Activated CD4-positive, alpha-beta T cell treated with anti-CD3 and anti-CD28 coated beads, Interleukin-2, amount 10 ng/mL, durations not matched to agents 7 days and 5 days (primary cell): ENCODE measurements at places on chromosomes 5 and 9. TPM values are rescaled to one million over a fixed set of nuclear protein-coding genes. Genes with fewer than 3 reads are reported as not detected.
A peak's percentile ranks its signal among the peaks of the same experiment; 100 is the strongest.

DNA sequence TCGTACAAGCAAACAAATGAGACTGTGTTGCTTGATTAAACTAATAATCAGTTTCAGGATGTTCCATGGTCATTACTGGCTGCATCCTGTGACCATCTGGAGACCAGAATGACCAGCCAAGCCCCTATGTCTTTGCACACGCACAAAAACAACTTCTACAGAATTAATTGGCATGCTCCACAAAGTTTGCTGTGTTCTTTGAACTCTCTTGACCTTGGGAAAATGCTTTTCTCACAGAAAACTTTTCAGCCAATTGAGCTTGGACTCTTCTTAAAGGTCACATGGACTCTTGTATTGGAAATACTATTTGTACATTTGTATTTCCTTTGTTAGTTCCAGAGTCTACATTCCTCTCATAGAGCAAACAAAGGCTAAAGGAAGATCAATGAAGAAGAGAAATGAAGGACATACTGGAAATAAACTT is 147.8 kb downstream of the ARRDC3 start:
- peaks cover 3% of the 10 kb centered on the region for H3K27me3 ChIP-seq
- no peak overlapping the region for H3K4me3 ChIP-seq
- no peaks in the 10 kb centered on the region for H3K4me1 ChIP-seq
- H3K27ac ChIP-seq = peak overlapping the region; percentile 25

The GPR151 gene
- not detected for total RNA-seq

DNA sequence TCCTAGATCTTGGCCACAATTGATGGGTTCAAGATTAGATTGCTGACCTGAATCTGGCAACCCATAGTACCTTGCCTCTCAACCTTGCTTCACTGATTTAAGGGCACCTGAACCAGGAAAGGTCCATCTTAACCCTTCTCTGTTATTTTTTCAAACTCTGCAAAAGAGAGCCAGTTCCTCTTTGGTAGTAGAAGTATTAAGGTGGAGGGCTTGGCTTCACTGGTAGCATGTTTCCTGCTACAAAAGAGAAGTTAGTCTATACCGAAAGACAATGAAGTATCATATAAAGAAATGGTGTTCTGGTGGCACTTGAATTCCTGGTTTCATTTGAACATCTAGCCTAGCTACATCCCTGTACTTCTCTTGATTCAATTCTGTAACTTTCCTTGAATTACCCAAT is 8.5 kb downstream of the ALG2 start:
- H3K27me3 ChIP-seq = peaks cover 8% of the 10 kb centered on the region
- peaks cover 18% of the 10 kb centered on the region for H3K36me3 ChIP-seq
- H3K4me3 ChIP-seq = no peak overlapping the region
- H3K27ac ChIP-seq = no peak overlapping the region
- no peak for DNase-seq

- no peaks in the 10 kb centered on the region for H3K4me1 ChIP-seq
- no peak overlapping the region for H3K27ac ChIP-seq
- H3K27me3 ChIP-seq = peaks cover 3% of the 10 kb centered on the region
- no peak for DNase-seq
- H3K36me3 ChIP-seq = no peaks in the 10 kb centered on the region
- H3K4me3 ChIP-seq = no peak overlapping the region
Measured at GRCh38 chr5:130652176-130652575, 512.9 kb downstream of the HINT1 start.

GRCh38 chr5:93654676-93655075 is 71.7 kb downstream of the NR2F1 start:
- H3K27ac ChIP-seq = no peak overlapping the region
- peaks cover 8% of the 10 kb centered on the region for H3K4me1 ChIP-seq
- H3K27me3 ChIP-seq = no peaks in the 10 kb centered on the region
- DNase-seq = no peak

The NTNG2 gene
- total RNA-seq = 6.6 TPM

The PCDHAC1 gene
- total RNA-seq = not detected

DNA sequence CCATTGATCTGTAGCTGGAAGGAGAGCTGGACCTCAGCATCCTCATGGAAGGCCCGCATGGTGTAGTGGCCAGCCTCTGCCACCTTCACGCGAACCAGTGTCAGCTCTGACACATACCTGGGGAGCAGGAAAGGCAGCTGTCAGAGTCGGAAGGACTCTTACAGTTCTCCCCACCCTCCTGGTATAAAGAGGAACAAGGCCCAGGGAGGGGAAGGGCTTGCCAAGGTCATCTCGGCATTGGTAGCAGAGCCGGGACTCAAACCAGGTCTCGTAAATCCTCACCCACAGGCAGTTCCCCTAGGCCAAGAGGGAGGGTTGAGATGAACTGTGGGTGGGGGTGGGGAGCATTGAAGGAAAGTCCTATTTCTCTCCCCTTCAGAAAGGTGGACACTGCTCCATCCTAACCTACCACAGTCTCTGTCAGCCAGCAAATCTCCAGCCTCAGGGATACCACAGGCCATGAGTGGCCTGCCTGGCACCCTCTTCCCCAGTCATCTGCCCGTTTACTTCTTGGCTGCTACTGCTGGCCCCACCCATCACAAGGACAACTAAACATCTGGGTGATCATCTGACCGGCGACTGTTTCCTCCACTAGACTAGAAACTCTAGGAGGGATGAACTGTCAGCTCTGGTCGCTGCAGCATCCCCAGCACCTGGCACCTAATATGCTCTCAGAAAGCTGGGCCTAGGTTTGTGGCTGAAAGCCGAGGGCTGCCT is 23.5 kb downstream of the PDGFRB start:
- H3K4me3 ChIP-seq = no peak overlapping the region
- no peaks in the 10 kb centered on the region for H3K36me3 ChIP-seq
- no peaks in the 10 kb centered on the region for H3K4me1 ChIP-seq
- no peak for DNase-seq

The WDR38 gene
- not detected for total RNA-seq

GRCh38 chr5:113153512-113154097 is 177.0 kb downstream of the DCP2 start:
- H3K27ac ChIP-seq = no peak overlapping the region
- DNase-seq = no peak
- no peak overlapping the region for H3K4me3 ChIP-seq
- H3K27me3 ChIP-seq = peaks cover 2% of the 10 kb centered on the region
- no peaks in the 10 kb centered on the region for H3K4me1 ChIP-seq

GRCh38 chr5:80189201-80189600 is 66.6 kb downstream of the SERINC5 start:
- H3K36me3 ChIP-seq = peaks cover 61% of the 10 kb centered on the region
- H3K27me3 ChIP-seq = no peaks in the 10 kb centered on the region
- H3K4me3 ChIP-seq = peak overlapping the region; percentile 78
- peaks cover 88% of the 10 kb centered on the region for H3K4me1 ChIP-seq
- H3K27ac ChIP-seq = peak overlapping the region; percentile 94

DNA sequence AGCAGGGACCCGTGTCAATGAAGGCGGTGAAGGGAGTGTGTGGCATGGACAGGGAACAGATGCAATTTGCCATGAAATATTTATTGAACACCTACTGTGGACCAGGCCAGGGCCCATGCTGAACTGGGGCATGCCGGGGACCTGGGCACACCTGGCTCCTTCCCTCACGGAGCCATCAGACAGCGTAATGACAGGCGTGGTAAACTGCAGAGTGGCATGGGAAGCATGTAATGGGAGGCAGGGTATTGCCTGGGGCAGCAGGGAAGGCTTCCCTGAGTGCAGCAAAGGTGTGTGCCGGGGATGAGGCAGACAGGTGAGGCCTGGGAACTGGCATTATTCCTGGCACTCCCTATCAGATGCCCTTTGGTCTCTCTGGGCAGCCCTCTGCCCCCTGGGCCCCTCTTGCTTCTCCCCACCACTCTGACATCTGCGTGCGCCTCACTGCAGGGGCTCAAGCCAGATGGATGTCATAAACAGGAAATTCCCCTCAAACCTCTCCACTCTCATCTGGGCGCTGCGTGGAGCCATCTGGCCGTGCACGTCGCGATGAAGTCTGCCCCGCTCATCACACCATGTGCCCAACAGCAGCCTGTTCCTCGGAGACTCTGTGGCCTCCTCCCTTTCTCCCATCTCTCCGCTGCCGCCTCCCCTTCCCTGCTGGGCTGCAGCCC is 67.6 kb downstream of the HMCN2 start:
- no peak overlapping the region for H3K27ac ChIP-seq
- no peak for DNase-seq
- H3K36me3 ChIP-seq = no peaks in the 10 kb centered on the region
- peaks cover 10% of the 10 kb centered on the region for H3K27me3 ChIP-seq
- no peak overlapping the region for H3K4me3 ChIP-seq

- no peaks in the 10 kb centered on the region for H3K27me3 ChIP-seq
- peaks cover 26% of the 10 kb centered on the region for H3K36me3 ChIP-seq
- H3K4me3 ChIP-seq = peak overlapping the region; percentile 92
- peak; percentile 60 for DNase-seq
- H3K4me1 ChIP-seq = peaks cover 57% of the 10 kb centered on the region
Measured at GRCh38 chr5:141637123-141637766, 448 bp downstream of the RELL2 start.

- H3K27me3 ChIP-seq = no peaks in the 10 kb centered on the region
- DNase-seq = no peak
- H3K27ac ChIP-seq = no peak overlapping the region
- peaks cover 3% of the 10 kb centered on the region for H3K4me1 ChIP-seq
Measured at GRCh38 chr9:121835587-121836365, 184.3 kb downstream of the DAB2IP start.

- DNase-seq = no peak
- no peaks in the 10 kb centered on the region for H3K4me1 ChIP-seq
- H3K36me3 ChIP-seq = no peaks in the 10 kb centered on the region
- no peaks in the 10 kb centered on the region for H3K27me3 ChIP-seq
Measured at GRCh38 chr9:14932641-14933040, 22.4 kb upstream of the FREM1 start.

- no peaks in the 10 kb centered on the region for H3K36me3 ChIP-seq
- no peak for DNase-seq
- H3K4me1 ChIP-seq = no peaks in the 10 kb centered on the region
- peaks cover under 1% of the 10 kb centered on the region for H3K27me3 ChIP-seq
Measured at GRCh38 chr9:1941989-1942388, 73.2 kb upstream of the SMARCA2 start.

DNA sequence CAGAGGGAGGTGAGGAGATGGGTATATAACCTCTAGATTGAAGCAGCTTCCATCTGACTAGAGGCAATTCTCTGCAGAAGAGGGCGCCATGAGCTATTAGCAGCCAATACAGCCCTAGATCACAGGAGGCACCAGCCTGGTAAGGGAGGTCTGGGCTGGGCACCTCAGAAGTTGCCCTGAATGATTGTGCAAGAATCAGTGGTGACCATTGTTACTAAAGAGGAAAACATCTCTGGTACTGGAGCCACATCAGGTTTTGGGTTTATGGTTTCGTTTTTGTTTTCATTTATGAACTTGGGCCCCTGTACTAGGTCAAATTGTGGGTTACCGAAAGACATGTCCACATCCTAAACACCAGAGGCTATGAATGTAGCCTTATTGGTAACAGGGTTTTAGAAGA is 342.0 kb downstream of the MLLT3 start:
- H3K27me3 ChIP-seq = no peaks in the 10 kb centered on the region
- H3K4me1 ChIP-seq = peaks cover 13% of the 10 kb centered on the region
- H3K27ac ChIP-seq = no peak overlapping the region
- peaks cover 39% of the 10 kb centered on the region for H3K36me3 ChIP-seq

The QRFP gene
- not detected for total RNA-seq

The CYLC2 gene
- not detected for total RNA-seq

DNA sequence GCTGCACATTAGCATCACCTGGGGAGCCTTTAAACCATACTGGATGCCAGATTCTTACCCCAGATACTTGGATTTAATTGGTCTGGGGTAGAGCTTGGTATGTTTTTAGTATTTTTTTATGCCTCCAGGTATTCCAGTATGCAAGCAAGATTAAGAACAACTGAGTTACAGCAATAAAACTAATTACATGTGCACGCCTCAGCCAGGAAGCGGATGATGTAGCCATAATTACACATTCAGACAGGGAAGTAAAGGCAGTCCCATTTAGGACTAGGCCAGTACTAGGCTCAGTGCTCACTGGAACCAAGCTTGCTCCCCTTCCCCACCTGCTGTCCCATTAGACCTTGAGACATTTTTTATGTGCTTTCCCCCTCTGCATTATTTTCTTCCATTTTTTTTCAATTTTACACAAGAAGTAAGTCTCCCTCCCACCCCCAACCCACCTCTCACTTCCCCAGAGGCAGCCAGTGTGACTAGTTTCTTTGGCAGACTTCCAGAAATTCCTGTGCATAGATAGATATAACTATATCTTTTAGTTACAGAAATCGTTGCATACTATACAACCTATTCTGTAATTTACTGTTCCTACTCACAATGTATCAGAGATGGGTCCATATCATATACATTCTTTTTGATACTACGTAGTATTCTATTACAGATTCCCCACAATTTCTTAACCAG is 7.1 kb upstream of the GNAQ start:
- H3K36me3 ChIP-seq = no peaks in the 10 kb centered on the region
- H3K27me3 ChIP-seq = peaks cover 6% of the 10 kb centered on the region
- no peak overlapping the region for H3K4me3 ChIP-seq
- peaks cover 22% of the 10 kb centered on the region for H3K4me1 ChIP-seq

The CPLANE1 gene
- total RNA-seq = 11.4 TPM

- DNase-seq = no peak
- no peaks in the 10 kb centered on the region for H3K27me3 ChIP-seq
- no peak overlapping the region for H3K4me3 ChIP-seq
- H3K36me3 ChIP-seq = peaks cover 3% of the 10 kb centered on the region
- no peak overlapping the region for H3K27ac ChIP-seq
- peaks cover 36% of the 10 kb centered on the region for H3K4me1 ChIP-seq
Measured at GRCh38 chr5:110106750-110107149, 417.0 kb downstream of the MAN2A1 start.

DNA sequence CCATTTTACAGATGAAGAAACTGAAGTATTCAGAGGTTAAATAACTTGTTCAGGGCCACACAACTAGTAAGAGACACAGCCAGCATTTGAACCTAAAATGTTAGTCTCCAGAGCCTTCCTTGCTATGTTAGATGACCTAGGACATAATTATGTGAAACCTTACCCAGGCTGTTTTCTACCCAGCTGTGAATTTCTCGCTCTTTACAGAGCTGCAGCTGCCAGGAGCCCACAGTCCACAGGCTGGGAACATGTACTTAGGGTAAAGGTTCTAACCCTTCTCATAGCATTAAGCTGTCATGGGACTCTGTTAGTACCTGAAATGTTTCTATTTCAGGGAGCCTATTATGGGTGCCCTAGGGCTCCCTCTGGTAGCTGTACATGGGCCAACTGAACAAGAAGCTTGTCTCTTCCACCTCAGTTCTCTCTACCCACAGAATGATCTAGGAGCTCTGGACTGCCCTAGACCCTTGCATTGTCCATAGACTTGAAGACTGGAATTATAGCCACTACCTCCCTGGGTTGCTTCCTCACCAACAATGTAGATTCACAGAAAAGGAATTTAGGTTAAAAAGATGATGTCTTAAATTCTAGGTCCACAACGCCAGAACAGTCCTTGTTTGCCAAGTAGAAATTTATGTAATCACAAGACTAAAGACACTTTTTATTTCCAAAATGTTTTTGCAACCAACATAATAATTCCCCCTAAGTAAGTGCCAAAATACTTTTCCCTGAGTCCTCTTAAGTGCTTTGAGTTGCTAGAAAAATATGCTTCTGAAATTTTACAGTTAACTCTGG is 262.9 kb downstream of the PIK3R1 start:
- H3K27me3 ChIP-seq = peaks cover 3% of the 10 kb centered on the region
- no peaks in the 10 kb centered on the region for H3K36me3 ChIP-seq
- no peak for DNase-seq
- no peak overlapping the region for H3K4me3 ChIP-seq
- H3K4me1 ChIP-seq = no peaks in the 10 kb centered on the region
